Activated naive CD8-positive, alpha-beta T cell treated with anti-CD3 and anti-CD28 coated beads, Interleukin-2, amount 10 ng/mL, durations not matched to agents 7 days and 5 days (primary cell): ENCODE measurements at places on chromosomes 12 and 14.
A peak's percentile ranks its signal among the peaks of the same experiment; 100 is the strongest.

DNA sequence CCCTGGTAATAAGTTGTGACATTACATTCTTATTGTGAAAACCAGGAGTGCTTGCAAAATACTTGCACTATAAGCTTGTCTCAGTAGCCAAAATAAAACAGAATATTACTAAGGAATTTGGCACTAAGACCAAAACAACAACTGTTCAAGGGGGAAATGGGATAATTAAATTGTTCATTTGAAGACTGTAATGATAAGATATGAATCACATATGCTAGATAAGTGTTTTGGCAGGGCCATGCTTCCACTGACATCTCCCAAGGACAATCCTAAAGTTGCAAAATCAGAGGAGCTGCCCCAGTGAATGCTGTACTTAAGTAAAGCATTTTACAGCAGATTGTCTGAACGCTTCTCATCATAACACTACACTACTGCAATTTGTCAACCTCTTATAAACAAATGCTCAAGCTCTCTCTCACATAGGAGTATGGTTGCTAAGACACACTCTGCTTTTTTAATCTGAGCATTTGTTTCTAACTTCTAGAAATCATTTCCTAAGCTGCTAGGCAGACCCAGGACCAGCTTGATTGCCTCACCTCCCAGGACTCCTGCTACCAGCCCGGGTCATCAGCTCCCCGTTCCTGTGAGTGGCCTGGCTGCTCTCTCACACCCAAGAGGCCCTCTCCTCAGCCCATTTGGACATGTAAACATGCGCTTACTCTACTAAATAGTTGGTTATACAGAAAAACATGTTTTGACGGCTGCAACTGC is 191.5 kb downstream of the PAX9 start:
- H3K36me3 ChIP-seq, result no peaks in the 10 kb centered on the region
- no peaks in the 10 kb centered on the region for H3K27me3 ChIP-seq
- DNase-seq, result no peak
- H3K27ac ChIP-seq, result no peak overlapping the region

DNA sequence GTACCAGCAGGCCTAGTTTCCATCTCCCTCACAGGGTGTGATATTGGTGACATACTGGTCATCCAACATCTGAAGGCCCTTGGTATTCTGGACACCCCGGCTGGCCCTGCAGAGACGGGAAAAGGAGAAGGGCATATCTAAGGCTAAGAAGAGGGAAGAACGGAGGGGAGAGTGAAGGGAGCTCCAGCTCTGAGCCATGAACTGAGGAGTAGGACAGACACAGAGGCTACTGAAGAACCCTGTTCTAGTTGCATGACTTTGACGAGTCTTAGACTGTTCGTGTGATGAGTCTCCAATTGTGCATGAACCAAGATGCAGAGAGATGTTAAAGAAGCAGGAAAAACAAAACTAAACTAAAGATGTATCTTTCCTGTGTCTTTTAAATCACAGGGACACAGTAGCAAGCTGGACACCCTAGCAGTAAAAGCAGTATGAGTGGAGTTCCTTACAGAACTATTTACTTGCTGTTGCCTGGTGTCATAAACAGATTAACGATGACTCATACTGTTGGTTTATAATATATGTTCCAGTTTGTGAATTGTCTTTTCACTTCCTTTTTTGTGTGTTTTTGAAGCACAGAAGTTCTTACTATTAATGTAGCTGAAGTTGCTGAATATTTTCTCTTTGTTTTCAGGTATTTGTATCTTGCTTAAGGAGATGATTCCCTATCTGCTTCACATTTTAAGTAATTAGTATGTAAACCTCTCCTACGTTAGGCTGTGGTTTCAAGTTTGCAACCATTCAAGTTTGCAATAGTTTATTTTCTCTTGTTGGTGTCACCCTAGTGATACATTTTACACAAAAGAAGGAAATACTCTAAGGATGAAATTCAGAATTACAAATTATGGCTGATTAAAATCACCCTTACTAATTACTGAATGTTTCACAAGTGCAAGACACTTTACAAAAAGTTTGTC is 15.7 kb downstream of the FAR2 start:
- peaks cover 11% of the 10 kb centered on the region for H3K4me1 ChIP-seq
- no peak overlapping the region for H3K27ac ChIP-seq
- peaks cover 16% of the 10 kb centered on the region for H3K36me3 ChIP-seq
- no peaks in the 10 kb centered on the region for H3K27me3 ChIP-seq

- no peak overlapping the region for H3K4me3 ChIP-seq
- H3K4me1 ChIP-seq, result peaks cover 26% of the 10 kb centered on the region
- DNase-seq, result no peak
These were observed 5.1 kb downstream of the LMBR1L start for GRCh38 chr12:49105504-49106084.

DNA sequence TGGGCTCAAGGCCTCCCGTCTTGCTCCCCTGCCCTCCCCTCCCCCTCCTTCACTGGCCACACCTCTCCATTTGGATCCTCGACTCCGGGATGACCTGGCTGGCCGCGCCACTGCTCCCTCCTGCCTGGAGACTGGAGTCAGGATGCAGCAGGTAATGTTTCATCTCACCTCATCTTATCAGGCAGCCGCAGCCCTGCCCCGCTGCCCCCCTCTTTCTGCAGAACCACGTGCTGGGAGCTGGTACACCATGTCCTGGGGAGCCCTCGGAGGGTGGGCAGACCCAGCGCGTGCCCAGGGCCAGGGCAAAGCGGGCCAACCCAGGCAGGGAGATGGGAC is 31.1 kb downstream of the BEGAIN start:
- no peak for DNase-seq
- H3K27ac ChIP-seq, result no peak overlapping the region
- no peaks in the 10 kb centered on the region for H3K27me3 ChIP-seq
- H3K4me1 ChIP-seq, result peaks cover 8% of the 10 kb centered on the region
- no peak overlapping the region for H3K4me3 ChIP-seq

DNA sequence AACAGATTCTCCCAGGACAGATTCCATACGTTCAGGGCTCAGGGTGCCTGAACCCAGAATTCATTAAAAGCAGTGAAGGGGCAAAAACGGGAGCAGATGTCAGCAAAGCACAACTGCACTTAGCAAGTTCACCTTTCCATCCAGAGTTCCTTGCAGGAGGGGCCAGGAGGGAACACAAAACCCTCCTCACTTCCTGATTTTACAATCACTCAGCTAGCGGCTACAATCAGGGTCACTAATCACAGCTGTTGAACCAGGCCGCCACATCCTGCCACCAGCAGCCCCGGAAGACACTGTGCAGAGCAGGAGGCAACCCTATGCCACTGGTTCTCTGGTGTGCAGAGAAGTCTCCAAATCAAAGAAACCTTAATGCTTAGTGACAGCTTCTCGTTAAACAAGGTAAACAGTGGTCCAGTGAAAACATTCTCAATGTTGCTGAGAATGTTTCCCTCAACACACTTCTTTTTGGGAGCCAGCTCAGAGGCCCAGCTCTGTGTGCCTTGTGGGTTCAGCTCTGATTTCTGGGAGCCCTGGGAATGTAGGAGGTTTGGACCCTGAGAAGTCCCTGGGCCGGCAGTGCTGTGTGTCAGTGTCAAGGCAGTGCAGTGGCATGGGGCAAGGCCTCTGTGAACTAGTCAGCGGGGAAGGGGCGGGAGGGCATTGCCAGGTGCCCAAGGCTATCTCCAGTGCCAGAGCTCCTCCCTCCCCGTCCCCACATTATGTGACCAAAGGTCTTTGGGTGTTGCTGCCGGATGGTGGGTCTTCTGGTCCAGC is 54.5 kb downstream of the VCPKMT start:
- H3K4me3 ChIP-seq, result peak overlapping the region; percentile 99
- peaks cover 25% of the 10 kb centered on the region for H3K36me3 ChIP-seq
- H3K4me1 ChIP-seq, result peaks cover 80% of the 10 kb centered on the region
- peak; percentile 80 for DNase-seq
- H3K27ac ChIP-seq, result peak overlapping the region; percentile 100

- DNase-seq, result no peak
- H3K36me3 ChIP-seq, result no peaks in the 10 kb centered on the region
- H3K27ac ChIP-seq, result no peak overlapping the region
These were observed 72.0 kb downstream of the C12orf56 start for GRCh38 chr12:64318605-64319004.

DNA sequence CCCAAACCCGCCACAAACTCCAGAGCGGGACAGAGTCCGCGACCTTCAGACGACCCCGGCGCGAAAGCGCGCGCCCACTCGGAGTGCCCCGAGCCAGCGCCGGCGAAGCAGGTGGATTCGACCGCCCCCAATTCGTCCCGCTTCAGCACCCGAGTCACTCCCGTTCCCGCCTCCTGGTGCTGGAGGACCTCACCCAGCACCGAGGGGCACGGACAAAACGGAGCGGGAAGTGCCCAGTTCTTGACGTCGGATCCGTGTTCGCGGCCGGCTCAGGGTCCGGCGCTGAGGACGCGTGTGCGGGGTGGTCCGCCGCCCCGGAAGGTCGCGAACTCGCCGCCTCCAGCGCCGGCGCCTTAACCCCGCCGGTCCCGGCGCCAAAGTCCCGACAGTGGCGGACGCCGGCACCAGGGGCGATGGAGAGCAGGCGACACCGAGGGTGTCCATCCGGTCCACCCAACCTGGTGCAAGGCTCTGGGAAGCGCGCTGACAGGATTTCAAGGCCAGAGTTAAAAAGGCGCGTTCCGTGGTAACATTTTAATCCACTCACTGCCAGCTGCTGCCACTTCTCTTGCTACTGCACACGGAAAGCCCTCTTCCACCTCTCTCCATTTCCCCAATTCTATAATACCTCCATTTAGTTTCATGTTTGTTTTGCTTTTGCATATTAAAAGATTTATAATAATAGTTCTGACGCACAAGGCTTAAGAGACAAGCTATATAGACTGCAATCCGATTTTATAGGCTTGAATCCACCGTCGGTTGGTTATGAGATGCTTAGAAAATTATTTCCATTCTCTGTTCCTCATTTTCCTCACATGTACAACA is 240.0 kb upstream of the CPNE8 start:
- H3K4me3 ChIP-seq, result peak overlapping the region; percentile 32
- H3K27ac ChIP-seq, result no peak overlapping the region
- peak; percentile 65 for DNase-seq
- peaks cover 22% of the 10 kb centered on the region for H3K27me3 ChIP-seq
- H3K4me1 ChIP-seq, result peaks cover 2% of the 10 kb centered on the region

GRCh38 chr12:28054583-28054982 is 82.0 kb upstream of the PTHLH start:
- no peak for DNase-seq
- H3K4me3 ChIP-seq, result no peak overlapping the region
- no peak overlapping the region for H3K27ac ChIP-seq
- H3K27me3 ChIP-seq, result peaks cover 3% of the 10 kb centered on the region
- H3K4me1 ChIP-seq, result peaks cover 2% of the 10 kb centered on the region
- no peaks in the 10 kb centered on the region for H3K36me3 ChIP-seq
